ENCODE measurements at places on chromosomes 4 and X.
A peak's percentile ranks its signal among the peaks of the same experiment; 100 is the strongest.

DNA sequence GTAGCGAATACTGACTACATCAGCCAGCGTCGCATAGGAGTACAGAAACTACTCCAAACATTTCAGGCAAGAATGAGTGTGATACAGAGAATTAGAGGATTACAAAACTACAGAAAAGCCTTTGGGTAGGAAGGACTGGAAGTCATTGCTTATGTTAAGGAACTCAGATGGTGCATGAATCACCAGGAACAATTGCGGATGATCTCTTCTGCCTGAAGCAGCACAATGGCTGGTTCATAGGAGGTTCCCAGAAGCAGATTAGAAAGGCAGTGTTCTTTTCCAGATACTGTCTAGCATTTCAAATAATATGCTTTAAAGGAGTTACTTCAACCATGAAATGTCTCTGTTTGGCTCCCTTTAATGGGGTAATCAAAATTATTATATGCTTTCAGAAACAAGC is 42.5 kb upstream of the MAP9 start:
- DNase-seq, result no peak

- peak; percentile 37 for DNase-seq
Observed at GRCh38 chr4:38867478-38868058, at the start of gene FAM114A1. TSS of gene FAM114A1 (plus strand) at chr4:38867806. CDS start at chr4:38878079, 10,273 bp downstream.

GRCh38 chr4:153038623-153039311 is 102.6 kb downstream of the FHDC1 start:
- DNase-seq, result peak; percentile 66

- no peak for DNase-seq
Observed at GRCh38 chrX:20132666-20133065, 9.0 kb downstream of the EIF1AX start.

- DNase-seq, result peak; percentile 91
Observed at GRCh38 chr4:105619188-105619931, 66.9 kb downstream of the ARHGEF38 start.

DNA sequence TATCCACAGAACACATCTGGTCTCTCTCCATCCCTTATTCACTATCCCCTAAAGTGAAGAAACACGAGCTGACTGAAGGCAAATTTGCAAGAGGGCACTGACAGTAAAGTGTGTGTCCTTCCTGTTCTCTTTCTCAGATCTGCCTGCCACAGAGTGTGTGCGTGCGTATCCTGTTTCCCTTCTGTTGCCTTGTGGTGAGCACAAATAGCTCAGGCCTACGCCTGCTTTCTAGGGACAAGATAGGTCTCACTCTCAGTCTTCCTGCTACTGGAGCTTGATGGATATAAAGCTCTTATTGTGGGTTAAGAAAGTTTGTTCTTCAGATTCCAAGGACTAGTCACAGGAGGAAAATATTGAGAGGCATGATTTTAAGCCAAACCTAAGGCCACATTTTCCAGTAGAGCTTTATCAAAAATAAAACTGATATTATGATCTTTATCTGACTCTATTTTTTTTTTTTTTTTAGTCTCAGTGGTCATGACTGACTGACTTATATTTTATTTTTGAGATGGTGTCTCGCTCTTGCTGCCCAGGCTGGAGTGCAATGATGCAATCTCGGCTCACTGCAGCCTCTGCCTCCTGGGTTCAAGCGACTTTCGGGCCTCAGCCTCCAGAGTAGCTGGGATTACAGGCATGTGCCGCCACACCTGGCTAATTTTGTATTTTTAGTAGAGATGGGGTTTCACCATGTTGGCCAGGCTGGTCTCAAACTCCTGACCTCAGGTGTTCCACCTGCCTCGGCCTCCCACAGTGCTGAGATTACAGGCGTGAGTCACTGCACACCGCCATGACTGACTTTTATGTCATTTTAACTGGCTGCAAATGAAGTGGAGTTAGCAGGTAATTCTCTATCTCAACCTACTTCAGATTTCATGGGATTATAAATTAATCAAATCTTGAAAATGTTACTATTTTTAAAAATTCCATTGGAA is 140.3 kb upstream of the SH3RF1 start:
- DNase-seq, result no peak

- DNase-seq, result no peak
Observed at GRCh38 chr4:47915378-47915777, 995 bp upstream of the NFXL1 start.

DNA sequence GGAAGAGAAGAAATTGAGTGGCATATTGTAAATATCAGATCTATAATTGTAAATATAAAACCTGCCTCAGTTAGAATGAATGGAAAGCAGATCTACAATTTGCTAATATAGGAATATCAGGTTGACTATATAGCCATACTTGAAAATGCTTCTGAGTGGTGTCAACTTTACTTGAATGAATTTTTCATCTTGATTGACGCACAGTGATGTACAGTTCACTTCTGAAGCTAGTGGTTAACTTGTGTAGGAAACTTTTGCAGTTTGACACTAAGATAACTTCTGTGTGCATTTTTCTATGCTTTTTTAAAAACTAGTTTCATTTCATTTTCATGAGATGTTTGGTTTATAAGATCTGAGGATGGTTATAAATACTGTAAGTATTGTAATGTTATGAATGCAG is 132.6 kb downstream of the TET2 start:
- no peak for DNase-seq

GRCh38 chrX:129717892-129718291 is 20.9 kb upstream of the XPNPEP2 start:
- no peak for DNase-seq

- DNase-seq, result no peak
Observed at GRCh38 chrX:118502161-118502789, 6.7 kb downstream of the DOCK11 start.

GRCh38 chr4:1293531-1293941 is 3.8 kb downstream of the MAEA start:
- no peak for DNase-seq

GRCh38 chrX:45801554-45801953 is 600.9 kb upstream of the DIPK2B start:
- DNase-seq, result peak; percentile 5

- DNase-seq, result no peak
Observed at GRCh38 chrX:6674734-6675133, 139.8 kb upstream of the VCX3A start.

GRCh38 chrX:78931814-78932213 is 13.4 kb upstream of the P2RY10 start:
- no peak for DNase-seq

DNA sequence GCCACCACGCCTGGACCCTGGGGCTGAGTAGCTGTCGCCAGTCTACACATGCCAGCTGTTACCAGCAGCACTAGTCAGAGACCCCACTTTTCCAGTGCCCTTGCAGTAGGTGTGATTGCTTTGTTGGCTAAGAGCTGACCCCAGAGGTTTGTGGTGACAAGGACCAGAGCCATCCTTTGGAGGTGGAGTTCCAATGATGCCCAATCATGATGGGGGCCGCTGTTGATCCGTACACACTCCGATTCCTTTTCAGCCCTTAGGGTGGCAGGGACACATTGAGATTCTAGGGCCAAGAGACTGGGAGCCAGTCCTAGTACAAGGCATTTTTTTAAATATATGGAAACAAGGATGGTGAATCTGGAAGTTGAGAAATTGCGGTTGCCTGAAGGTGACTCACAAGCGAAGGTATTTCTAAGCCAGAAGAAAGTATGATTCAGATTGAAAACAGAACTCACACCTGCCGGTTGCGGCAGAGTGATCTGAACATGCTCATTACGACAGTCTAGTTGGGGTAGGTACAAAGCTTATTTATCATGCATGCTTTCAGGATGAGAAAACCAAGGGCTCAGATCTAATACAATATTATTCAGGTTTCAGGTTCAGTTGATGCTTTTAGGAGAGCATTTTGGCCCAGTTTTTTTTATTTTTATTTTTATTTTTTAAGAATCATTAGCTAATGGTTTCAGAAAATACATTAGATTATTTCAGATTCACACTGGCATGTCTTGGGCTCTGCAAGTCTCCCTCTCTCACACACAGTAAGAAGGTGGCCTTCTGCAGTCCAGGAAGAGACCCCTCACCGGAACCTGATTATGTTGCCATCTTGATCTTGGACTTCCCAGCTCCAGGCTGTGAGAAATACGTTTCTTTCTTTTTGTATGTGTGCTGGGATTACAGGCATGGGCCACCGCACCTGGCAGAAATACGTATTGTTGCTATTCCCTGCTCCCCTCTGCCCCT is 43.4 kb downstream of the SHROOM2 start:
- no peak for DNase-seq

- no peak for DNase-seq
Observed at GRCh38 chrX:32153585-32153984, 1057.8 kb downstream of the DMD start.

Data from NCI-H1092 treated with DMSO at 0.1 percent for 48 hours (cell line).